ENCODE measurements at places on chromosomes 5 and 9.
A peak's percentile ranks its signal among the peaks of the same experiment; 100 is the strongest.

- no peak for DNase-seq
These were observed 158.9 kb downstream of the APBA1 start for GRCh38 chr9:69513141-69513820.

GRCh38 chr5:74026310-74026709 lies 400.3 kb downstream of the ARHGEF28 start:
- no peak for DNase-seq

DNA sequence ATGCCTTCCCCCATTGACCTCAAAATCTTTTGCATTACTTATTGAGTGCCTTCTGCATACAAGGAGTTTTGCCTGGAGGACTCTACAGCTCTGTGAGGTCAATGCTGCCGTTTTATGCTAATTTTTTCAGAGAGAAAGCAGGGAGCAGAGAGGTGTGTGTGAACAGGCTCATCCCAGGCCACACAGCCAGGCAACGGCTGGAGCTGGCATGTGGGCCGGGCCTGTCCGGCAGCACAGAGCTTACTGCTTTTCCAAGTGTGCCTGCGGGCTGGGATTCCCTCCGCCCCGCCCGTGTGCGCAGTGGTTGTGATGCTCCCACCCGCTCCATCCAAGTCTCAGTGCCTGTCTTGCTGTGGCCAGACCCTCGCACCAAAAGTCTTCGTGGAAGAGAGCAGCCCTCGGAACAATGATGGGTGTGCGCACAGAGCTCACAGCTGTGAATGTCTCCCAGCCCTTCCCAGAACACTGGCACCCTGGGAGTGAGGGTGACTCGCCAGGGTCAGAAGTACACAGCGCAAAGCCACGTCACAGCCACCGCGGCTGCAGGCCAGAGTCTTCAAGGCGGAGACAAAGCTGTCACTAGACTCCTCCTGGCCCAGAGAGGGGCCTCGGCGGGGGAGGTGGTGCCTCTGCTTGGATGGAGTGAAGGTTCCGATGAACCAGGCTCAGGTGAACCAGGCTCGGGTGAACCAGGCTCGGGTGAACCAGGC lies 82.8 kb downstream of the COL5A1 start:
- peak; percentile 89 for DNase-seq

- DNase-seq = no peak
These were observed 173.1 kb downstream of the PLPPR1 start for GRCh38 chr9:101201630-101202029.

All from psoas muscle (tissue), 8 donors.